ENCODE measurements at places on chromosomes 7 and 10.

GRCh38 chr7:132077971-132078685 lies 498.1 kb downstream of the PLXNA4 start:
- DNase-seq, result no peak

GRCh38 chr10:113480851-113481502 lies 71.9 kb upstream of the HABP2 start:
- DNase-seq, result no peak

DNA sequence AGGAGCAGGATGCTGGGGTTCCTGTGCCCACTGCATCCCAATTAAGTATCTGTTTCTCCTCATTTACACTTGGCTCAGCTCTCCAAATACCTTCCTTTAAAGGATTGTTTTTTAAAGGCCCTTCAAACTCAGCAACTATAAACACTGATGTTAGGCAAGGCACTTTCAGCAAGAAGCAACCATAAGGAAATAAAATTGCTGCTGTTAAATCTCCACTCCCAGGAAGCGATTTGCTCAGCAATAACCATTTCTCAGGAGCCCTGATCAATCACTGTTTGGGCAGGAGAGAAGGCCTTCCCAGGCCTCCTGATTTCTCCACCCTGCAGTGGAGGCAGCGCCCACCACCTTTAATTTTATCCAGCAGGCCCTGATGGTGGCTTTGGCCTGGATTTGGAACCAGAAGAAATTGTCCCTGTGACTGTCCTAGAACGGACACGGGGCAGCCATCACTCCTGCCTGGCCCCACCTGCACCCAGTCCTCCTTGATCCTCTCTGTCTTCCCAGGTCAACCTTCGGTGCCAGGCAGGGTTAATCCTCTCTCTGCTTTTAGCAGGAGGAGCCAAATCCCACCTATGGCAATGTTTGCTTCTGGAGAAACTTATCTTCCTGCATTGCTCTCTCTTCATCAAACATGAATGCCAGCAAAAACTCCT lies 199.8 kb downstream of the PLXNA4 start:
- DNase-seq, result no peak

DNA sequence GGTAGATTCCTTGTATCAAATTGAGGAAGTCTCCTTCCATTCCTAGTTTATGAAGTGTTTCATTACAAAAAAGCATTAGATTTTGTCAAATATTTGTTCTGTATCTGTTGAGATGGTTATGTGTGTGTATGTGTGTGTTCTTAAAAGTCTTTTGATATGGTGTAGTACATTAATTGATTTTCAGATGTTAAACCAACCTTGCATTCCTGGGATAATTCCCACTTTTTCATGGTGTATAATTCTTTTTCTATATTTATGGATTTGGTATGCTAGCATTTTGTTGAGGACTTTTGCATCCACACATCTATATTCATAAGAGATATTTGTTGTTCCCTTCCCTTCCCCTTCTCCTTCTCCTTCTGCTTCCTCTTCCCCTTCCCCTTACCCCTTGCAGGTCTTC lies 8.9 kb upstream of the GIMAP8 start:
- no peak for DNase-seq

DNA sequence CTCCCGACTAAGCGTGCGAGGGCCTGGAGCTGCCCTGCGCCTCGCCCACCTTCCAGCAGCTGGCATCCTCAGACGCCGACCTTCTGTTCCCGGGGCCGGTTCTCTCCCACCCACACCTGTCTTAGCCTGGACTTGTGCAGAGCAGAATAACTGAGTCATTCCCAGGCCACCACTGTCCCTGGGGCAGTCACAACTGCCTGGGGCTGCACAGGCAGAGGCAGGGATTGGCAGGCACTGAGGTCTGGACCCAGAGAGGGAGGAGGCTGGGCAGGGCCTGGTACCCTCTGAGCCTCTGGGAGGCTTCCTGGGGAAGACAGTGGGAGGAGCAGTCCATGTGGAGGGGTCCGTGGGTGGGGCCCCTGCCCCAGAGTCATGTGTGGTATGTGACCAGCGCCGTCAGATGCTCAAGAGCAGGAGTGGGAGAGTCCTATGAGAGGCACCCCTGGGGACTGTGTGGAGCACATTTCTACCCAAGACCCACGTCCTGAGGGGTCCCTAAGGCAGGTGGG lies 74.3 kb downstream of the NKX6-2 start:
- no peak for DNase-seq

DNA sequence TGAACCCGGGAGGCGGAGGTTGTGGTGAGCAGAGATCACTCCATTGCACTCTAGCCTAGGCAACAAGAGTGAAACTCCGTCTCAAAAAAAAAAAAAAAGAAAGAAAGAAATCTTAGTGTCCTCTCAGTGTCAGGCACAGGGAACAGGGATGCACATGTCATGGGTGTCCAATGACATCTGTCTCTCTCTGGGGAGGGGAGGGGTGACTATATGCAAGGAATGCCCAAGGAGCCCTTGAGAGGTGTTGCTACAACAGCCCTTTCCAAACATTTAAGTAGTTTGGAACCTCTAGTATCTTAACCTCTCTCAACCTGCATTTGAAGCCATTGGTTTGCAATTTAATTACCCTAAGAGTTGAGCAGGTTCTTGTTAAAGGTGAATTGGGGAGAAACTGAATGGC lies 28.9 kb downstream of the PDLIM1 start:
- no peak for DNase-seq

DNA sequence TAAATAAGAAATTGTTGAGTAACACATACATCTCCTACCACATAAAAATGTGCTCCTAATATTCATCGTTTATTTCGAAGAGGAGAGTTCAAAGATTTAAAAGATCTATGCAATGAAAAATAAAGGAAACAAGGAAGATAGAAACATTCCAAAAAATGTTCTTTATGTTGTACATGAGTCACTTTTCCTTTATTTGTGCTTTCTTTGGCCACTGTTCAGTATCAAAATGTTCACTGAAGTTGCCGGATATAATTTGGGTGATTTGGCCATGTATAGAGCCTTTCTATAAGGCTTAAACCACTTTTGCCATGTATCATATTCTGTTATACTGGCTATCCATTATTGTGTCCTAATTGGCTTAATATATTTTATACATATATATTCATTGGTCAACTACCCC lies 62.9 kb upstream of the PRR15 start:
- no peak for DNase-seq

- DNase-seq, result no peak
Observed at GRCh38 chr7:51647486-51647885, 330.9 kb upstream of the COBL start.

- no peak for DNase-seq
Observed at GRCh38 chr10:108597657-108598319, 1325.5 kb downstream of the XPNPEP1 start.
